ENCODE measurements at places on chromosomes 5 and 9. TPM values are rescaled to one million over a fixed set of nuclear protein-coding genes. Genes with fewer than 3 reads are reported as not detected.

GRCh38 chr5:136749016-136749415 lies 383.7 kb upstream of the TRPC7 start:
- DNase-seq, result no peak

DNA sequence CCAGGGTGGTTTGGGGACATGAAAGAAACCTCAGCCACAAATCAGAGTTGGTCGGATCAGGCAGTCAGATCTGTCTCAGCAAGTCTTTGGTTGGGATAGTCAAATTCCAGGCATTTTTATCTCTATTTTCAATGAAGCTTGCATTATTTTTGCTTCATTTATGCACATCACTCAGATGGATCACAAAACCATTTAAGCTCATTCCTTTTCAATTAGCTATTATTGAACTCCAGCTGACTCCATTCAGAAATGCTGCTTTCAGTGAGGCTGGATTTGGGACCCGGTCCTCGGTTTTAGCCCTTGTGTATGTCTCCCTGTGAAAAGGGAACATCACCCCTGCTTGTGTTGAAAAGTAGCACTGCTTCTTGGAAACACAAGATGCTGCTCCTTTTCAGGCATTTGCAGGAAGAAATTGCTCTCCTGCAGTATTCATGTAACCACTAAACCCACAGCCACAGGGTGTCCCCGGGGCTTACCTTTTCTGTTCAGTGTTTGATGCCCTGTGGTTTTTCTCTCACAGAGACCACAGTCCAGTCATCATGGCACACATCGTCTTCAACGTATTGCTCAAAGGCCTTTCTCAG lies 232.9 kb downstream of the NFIB start:
- DNase-seq, result no peak

DNA sequence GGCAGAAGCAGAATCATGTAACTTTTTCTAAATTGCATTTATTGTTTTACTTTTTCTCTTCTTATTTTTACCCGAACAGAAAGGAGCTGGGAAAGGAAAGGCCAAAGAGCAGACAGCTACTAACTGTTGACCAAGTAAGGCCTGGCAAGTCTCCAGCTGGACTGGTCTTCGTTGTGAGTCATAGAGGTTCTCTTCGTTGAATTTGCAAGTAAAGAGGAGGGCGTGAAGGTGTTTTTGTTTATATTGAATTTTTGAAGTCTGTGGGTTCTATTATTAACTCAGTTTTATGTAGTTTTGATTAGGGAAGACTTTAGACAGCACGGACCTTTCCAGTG lies 416.5 kb upstream of the CCNH start:
- peak; percentile 49 for DNase-seq

DNA sequence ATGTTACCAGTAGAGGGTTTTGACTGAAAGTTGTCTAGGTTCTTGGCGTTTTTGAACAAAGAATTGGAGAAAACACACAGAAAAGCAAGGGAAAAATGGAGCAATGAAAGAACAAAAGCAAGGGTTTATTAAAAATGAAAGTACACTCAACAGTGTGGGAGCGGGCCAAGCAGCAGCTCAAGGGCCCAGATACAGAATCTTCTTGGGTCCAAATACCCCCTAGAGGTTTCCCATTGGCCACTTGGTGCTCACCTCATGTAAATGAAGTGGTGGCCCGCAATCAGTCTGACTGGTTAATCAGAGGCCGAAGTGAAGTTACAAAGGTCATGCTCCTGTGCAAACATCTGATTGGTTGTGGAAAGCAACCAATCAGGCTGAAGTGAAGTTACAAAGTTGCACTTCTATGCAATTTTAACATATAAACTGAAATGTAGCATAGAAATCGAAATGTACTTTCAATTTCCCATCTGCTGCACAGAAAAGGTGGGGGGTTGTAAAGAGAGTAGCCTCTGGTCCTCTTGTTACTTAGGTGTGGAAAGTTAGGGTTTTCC lies 1.9 kb upstream of the GM2A start:
- DNase-seq, result no peak

GRCh38 chr5:36743891-36744772 lies 132.4 kb upstream of the NIPBL start:
- peak; percentile 78 for DNase-seq

GRCh38 chr5:138352722-138353559 lies 456 bp downstream of the KDM3B start:
- DNase-seq, result peak; percentile 80

DNA sequence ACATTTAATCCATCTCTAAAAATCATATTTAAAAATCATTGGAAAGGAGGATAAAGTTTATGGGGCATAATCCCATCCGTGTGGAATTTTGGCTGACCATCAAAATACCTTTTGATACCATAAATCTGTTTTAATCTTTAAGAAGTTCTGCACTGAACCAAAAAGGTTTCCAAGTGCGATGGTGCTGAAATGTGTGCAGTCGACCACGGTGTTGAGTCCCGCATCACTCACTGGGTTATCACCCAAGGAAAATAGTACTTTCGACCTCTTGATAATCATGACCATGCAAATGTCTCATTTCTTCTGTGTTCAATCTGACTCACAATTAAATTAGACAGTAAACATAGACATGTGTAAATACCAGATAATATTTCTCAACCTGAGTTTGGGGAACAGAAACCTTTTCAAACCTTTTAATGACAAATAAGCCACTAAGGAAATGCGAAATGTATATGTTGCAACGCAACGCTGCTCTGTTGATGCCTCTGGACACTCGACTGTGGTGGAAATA lies 62.0 kb upstream of the CDH6 start:
- no peak for DNase-seq

GRCh38 chr5:9302218-9302617 lies 243.7 kb downstream of the SEMA5A start:
- no peak for DNase-seq

GRCh38 chr5:82095536-82095935 lies 123.7 kb downstream of the ATG10 start:
- no peak for DNase-seq

GRCh38 chr9:5513966-5514616 lies 3.8 kb downstream of the PDCD1LG2 start:
- no peak for DNase-seq

DNA sequence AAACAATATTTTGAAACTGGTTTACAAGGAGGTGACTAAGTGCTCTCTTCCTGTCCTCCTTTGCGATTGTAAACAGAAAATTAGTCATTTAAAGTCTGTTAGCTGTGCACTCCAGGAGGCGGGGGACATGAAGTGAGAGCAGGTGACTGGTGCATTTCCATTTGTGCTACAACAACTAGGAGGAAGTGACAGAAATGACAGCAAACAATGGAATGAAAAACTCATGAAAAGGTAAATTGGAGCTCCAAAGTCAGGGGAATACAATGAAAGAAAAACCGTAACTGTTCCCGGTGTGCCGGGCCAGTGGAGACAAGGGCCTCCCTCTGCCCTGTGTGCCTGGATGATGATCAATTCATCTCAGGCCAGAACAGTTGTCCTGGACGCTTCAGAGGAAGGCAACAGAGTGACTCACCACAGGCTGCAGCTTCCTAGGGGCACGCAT lies 439.9 kb downstream of the GADD45G start:
- DNase-seq, result no peak

DNA sequence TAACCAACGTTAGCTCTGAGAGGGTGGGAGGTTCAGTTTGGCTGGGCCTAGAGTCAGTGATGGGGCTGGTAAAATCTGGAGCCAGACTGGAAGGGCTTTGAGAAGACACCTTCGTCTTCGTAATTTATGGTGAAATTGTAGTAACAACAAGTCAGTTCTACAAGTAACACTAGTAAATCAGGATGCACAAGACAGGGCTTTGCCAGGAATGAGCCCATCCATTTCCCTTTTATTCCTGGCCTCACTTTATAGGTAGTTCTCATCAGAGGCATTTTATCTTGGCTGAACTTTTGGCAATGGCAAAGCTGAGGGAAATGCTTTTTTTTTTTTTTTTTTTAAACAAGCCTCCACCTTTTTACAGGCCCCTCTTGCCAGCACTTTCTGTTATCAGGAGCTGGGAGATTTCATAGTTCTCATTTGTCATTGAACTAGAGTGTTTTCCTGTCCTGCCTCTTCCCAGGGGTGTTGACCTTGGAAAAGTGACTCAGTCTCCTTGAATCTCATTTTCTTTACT lies 110.5 kb upstream of the KLF4 start:
- DNase-seq, result no peak

DNA sequence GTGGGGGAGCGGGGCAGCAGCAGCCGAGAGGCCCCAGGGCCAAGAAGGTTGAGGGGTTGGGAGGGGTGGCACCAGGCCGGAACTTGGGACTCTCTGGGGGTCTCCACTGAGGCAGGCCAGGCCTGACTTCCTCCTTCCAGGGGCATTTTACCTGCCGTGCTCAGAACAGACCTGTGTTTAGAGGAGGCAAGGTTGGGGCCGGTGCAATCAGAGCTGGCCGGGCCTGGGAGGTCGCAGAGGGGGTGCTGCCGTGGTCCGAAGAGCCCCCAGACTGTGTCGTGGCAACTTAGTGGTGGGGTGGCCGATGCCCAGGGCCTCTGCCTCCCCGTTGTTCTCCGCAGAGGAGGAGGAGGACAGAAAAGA lies 21.8 kb downstream of the GLT6D1 start:
- no peak for DNase-seq

GRCh38 chr5:359301-359897 lies 37.9 kb downstream of the AHRR start:
- DNase-seq, result no peak

- DNase-seq, result no peak
Observed at GRCh38 chr5:109099081-109099480, 310.7 kb downstream of the PJA2 start.

DNA sequence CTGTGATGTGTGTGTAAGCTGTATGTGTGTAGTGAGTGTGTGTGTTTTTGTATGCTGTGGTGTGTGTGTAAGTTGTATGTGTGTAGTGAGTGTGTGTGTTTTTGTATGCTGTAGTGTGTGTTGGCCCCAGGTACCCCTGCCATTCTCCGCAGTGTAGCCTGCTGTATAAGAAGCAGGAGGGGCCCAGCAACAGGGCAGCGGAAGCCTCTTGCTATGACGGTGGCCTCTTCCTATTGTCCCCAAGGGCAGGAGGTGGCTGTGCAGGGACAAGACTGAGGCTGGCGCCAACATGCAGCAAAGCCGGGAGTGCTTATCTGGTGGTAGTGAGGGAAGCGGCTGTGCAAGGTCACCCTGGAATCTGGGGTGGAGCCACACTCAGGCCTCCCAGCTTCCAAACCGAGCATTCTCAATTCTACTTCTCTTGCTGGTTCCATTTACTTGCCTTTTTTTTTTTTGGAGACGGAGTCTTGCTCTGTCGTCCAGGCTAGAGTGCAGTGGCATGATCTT lies 5.1 kb downstream of the SPAAR start:
- no peak for DNase-seq

DNA sequence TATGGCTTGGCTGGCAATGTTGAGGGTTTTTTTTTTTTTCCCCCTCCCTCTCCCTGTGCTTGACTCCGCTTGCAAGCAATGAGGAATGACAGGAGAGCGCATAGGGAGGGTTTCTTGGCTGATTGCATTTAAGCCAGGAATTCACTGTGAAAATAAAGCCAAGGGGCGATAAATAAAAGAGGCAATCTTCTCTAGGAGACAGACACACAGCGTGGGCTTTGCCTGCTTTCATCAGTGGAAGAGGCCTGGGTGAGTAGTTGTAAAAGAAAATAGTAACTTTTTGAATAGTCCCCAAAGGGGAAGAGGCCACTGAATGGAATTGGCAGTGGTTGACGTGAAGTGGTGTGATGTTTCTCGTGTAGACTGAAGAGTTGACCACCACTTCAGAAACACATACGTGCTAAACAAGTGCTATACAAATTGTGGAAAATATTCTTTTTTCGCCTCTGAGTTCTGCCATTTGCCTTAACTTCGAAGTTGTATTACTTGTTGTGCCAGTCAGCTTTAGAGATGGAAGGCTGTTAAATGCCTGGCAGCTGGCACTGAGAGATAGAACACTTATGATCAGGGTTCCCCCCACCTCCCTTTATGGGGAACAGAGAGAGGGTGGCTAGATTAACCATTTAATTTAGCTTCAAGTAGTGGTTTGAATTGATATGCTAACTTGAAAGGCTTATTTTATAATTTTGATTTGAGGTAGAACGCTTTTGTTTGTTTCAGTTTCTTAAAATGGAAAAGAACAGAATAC lies 3.0 kb downstream of the ZSWIM6 start:
- no peak for DNase-seq

DNA sequence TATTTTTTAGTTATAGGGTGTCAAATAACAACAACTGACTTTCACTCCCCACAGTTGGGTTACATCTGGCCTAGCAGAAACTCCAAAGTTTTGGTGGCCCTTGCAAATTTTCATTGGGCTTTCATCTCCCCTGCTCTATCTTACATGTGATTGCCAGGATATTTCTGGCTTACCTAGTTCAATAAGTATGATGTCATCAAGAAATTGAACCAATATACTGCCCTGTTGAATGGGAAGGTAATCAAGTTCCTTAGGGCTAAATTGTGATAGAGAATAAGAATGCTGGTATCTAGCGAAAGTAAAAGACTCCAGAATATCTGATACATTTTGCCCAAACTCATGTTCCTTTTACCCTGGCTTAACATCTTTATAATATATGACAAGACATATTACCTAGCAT lies 17.0 kb upstream of the ICE1 start:
- DNase-seq, result no peak

DNA sequence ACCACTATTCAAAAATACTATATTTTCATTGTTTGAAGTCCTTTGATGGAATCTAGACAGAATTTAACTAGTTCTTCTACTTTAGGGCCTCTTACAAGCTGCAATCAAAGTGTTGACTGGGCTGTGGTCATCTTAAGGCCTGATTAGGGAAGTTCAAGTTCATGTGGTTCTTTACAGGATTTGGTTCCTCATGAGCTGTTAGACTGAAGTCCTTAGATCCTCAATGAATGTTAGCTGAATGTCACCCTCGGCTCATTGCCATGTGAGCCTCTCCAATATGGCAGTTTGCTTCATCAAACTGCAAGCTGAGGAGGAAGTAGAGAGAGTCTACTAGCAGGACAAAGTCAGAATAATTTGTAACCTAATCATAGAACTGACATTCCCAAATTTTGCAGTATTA lies 135.1 kb downstream of the CSNK1G3 start:
- DNase-seq, result no peak

ERCC6L2 gene
- 61.1 TPM for total RNA-seq

JAKMIP2 gene
- total RNA-seq, result 0.24 TPM

SOHLH1 gene
- total RNA-seq, result not detected

SLIT3 gene
- total RNA-seq, result 16.1 TPM

VPS13A gene
- 17.8 TPM for total RNA-seq

IFNA2 gene
- not detected for total RNA-seq

DDX4 gene
- total RNA-seq, result not detected

ABO gene
- total RNA-seq, result 16.0 TPM

STKLD1 gene
- total RNA-seq, result 1.4 TPM

PCDHA12 gene
- 0.38 TPM for total RNA-seq

HAVCR2 gene
- 4.9 TPM for total RNA-seq

CATSPER3 gene
- 0.51 TPM for total RNA-seq

PCDHB3 gene
- total RNA-seq, result 3.9 TPM

GALNT12 gene
- 1.2 TPM for total RNA-seq

PCDHGB5 gene
- 13.2 TPM for total RNA-seq

SH2D3C gene
- total RNA-seq, result 4.6 TPM

PFN3 gene
- not detected for total RNA-seq

PCDHA8 gene
- 0.72 TPM for total RNA-seq
